ENCODE measurements at places on chromosomes 6 and 20. TPM values are rescaled to one million over a fixed set of nuclear protein-coding genes. Genes with fewer than 3 reads are reported as not detected.

The CCN2 gene
- 16.1 TPM for total RNA-seq

The NELFE gene
- 106 TPM for total RNA-seq

The DSP gene
- 585 TPM for total RNA-seq

The IL20RA gene
- 3.8 TPM for total RNA-seq

The ZSWIM1 gene
- 9.0 TPM for total RNA-seq

The LRFN2 gene
- total RNA-seq = not detected

The SLC13A3 gene
- total RNA-seq = 3.2 TPM

The BAK1 gene
- total RNA-seq = 25.6 TPM

The SLC16A10 gene
- total RNA-seq = 0.09 TPM

The CYP24A1 gene
- total RNA-seq = 6.3 TPM

The CTCFL gene
- not detected for total RNA-seq

The SSTR4 gene
- total RNA-seq = not detected

The GPSM3 gene
- 7.2 TPM for total RNA-seq

The IMPG1 gene
- total RNA-seq = not detected

The SLC17A1 gene
- not detected for total RNA-seq

The BPIFA1 gene
- total RNA-seq = 0.42 TPM

The PDYN gene
- not detected for total RNA-seq

The GSTA3 gene
- total RNA-seq = not detected

The RBPJL gene
- not detected for total RNA-seq

The TSHZ2 gene
- 1.2 TPM for total RNA-seq

The RAB5IF gene
- 150 TPM for total RNA-seq

The ANGPT4 gene
- not detected for total RNA-seq

The POM121L2 gene
- total RNA-seq = not detected

The RAMACL gene
- total RNA-seq = 0.05 TPM
